ENCODE measurements at places on chromosomes 4 and X. TPM values are rescaled to one million over a fixed set of nuclear protein-coding genes. Genes with fewer than 3 reads are reported as not detected.

GRCh38 chr4:4603592-4603991 lies 61.7 kb upstream of the STX18 start:
- DNase-seq = no peak

DNA sequence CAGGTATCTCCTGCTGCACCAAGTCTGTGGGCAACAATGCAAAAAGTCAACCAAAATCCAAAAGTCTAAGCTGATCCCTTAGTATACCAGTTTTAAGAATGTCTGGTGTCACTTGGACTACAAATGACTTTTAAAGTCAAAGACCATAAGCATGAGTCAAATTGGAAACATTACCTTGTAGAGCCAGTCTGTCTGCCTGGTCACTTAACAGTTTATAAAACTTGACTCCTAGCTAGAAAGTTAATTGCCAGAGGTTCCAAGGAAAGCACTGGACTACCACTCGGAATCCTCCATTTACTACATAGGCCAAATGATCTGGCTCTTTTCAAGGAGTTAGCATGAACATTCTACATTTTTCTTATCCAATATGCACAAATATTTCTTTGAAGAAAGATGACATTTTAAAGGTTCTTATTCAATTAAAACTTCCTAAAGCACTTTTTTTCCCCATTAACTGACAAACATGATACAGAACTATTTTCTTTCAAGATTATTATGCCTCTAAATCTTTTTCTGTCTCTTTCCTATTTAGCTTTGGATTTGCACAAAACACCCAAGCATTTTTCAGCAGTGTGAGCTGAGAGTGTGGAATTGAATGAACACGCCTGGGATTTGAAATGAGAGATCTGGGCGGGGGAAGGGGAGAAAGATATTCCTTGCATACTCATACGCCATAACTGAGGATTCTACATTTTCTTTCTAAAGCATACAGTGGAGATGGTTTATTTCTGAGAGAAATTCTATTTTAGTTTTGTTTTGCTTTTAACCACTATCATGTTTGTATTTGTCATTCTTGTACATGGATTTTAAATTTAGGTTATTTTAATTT lies 188.4 kb downstream of the SHROOM3 start:
- DNase-seq = no peak

- DNase-seq = no peak
Measured at GRCh38 chrX:44621078-44621477, 78.4 kb upstream of the FUNDC1 start.

- no peak for DNase-seq
Measured at GRCh38 chr4:118018381-118019145, 15.7 kb upstream of the NDST3 start.

- DNase-seq = no peak
Measured at GRCh38 chrX:105552395-105552794, 269.9 kb upstream of the NRK start.

DNA sequence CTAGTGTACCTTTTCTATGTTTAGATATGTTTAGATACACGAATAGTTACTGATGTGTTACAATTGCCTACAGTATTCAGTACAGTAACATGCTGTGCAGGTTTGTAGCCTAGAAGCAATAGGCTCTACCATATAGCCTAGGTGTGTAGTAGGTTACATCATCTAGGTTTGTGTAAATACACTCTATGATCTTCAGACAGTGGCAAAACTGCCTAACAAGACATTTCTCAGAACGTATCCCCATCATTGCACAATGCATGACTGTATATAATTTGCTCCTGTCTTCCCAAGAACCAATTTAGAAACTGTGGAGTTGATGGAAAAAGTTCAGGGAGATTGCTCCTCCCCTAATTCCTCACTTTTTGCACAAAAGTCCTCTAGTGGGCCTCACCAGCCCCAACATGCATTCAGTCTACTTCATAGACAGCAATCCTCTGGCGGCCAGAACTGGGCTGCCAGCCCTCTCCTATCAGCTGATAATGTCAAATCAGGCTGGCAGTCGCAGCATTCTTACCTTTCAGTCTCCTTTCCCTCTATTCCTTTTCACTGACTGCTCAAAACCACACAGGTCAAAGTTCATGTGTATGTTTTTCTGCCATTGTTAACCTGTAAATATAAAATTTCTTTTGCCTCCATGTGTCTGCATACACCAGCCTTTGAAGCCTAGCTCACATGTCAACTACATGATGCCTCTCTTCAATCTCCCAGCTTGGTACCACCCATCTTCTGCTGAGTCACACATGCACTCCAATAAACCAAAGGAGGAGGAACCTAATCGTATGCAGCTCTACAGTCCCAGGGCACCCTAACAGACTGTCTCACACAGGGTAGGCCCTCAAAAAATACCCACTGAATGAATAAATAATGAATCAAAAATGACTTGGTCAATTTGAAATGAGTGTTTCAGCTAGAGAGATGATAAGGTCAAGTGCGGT lies 32.0 kb downstream of the BCLAF3 start:
- no peak for DNase-seq

GRCh38 chr4:109406337-109406931 lies 27.2 kb upstream of the SEC24B start:
- DNase-seq = no peak

DNA sequence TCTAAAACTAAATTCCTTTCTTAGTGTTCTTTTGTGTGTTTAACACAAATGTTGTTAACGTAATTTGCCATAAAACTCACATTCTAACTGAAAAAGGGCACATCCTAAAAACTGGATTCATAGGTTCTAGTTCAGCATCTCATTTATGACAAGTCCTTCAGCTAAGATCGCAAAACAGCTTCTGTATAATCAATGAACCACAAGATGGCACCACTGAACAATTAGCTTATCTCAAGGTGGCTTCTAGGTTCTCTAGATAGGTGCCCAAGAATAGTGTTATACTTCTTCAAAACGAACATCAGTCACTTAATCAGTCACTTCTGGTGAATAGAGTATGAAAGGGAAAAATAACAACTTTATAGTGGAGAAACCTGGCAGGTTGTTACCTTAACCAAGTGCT lies 54.3 kb downstream of the NRK start:
- no peak for DNase-seq

GRCh38 chr4:98955229-98955628 lies 26.3 kb upstream of the EIF4E start:
- no peak for DNase-seq

GRCh38 chrX:101080326-101081124 lies 1.8 kb downstream of the TMEM35A start:
- no peak for DNase-seq

- no peak for DNase-seq
Measured at GRCh38 chr4:157052429-157053040, 23.4 kb upstream of the GLRB start.

GRCh38 chr4:1238676-1239000 lies 10.3 kb downstream of the CTBP1 start:
- DNase-seq = no peak

- DNase-seq = no peak
Measured at GRCh38 chr4:138706201-138706600, 309.4 kb upstream of the NOCT start.

DNA sequence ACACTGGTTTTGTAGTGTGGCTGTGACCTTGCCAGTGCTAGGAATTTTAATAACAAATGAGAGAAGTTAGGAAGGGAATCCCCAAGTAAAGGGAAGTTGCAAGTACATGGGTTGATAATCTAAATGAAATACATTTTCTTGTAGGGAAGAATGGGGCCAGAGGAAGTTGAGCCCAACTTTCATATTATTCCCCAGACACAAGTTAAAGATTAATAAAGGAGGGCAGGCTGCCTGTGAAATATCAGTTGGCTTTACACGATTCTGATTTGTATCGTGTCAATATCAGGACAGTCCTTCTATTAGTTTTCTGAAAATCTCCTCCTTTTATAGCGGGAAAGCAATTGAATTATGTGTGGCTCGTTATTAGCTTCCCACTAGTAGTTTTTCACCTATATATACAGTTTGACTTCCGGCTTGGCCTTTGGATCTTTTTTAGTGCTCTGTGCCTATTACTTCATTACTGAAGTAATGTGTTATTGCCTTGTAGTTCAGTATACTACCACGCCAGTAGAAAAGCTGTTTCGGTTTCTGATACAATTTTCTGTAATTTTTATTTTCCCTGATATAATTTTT lies 1.7 kb downstream of the PDLIM5 start:
- DNase-seq = no peak

DNA sequence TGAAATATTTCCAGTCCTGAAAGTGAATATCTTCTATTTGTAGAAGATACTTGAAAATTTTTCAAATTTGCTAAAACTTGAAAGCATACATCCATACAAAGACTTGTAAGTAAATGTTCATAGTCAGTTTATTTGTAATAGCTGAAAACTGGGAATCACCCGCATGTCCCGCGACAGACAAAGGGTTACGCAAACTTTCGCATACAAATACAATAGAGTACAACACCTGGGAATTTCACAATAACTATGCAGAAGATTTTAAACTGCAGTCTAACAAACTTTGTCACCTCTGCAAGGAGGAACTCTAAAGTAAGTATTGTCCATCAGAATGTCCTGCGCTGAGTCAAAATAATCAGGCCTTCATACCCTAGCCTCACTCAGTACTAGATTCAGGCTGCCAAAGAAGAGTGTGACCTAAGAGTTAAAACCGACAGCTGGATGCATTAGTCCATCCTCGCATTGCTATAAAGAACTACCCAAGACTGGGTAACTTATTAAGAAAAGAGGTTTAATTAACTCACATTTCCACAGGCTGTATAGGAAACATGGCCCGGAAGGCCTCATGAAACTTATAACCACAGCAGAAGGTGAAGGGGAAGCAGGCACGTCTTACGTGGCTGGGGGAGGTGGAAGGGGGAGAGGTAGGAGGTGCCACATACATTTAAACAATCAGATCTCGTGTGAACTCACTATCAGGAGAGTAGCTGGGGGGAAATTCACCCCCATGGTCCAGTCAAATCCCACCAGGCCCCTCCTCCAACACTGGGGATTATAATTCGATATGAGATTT lies 60.4 kb downstream of the MMRN1 start:
- no peak for DNase-seq

DNA sequence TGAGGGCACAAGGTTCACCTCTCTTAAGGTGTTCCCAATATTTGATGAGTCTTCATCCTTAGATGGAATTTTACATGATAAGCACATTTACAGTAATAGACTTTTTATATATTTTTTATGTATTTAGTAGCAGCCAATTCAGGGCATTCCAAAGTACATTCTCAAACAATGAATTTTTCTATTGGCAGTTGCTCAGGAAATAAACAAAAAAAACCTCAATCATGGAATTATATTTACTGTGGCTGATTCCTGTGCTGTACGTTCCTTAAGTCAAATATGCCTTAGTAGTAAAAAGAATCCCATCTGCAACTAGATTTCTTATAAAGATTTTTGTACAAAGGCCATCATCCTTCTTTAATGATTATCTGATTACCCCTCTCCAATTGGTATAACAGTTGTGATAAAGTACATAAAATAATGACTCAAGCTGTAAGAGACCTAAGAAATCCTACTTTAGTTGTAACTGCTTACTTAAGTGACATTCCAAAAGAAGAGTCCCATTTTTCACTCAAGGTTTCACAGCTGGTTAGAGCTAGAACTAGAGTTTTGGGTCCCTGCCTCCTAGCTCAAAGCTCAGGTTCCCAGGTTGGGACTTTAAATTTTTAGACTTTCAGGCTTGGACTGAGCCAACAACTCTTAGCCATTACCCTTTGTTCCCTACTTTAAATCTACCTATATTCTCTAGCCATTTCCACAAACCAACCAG lies 152.7 kb downstream of the FHIP1A start:
- no peak for DNase-seq

DNA sequence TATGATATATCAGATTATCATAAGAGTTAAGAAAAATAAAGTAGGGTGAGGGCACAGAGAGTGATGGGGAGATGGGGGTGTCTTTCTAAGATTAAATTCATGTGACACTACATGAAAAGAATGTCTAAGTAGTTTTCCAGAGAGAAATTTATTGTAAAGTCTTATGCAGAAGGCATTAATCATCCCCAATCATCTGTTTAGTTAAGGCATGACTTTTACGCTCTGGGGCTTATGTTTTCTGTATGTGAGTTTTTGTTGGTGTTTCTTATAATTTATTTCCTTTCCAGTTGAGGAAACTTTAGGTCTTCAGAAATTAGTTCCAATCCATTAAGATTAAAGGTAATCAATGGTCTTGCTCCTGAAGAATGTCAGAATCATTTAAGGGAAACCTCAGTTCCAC lies 383.0 kb upstream of the GALNT7 start:
- DNase-seq = no peak

DNA sequence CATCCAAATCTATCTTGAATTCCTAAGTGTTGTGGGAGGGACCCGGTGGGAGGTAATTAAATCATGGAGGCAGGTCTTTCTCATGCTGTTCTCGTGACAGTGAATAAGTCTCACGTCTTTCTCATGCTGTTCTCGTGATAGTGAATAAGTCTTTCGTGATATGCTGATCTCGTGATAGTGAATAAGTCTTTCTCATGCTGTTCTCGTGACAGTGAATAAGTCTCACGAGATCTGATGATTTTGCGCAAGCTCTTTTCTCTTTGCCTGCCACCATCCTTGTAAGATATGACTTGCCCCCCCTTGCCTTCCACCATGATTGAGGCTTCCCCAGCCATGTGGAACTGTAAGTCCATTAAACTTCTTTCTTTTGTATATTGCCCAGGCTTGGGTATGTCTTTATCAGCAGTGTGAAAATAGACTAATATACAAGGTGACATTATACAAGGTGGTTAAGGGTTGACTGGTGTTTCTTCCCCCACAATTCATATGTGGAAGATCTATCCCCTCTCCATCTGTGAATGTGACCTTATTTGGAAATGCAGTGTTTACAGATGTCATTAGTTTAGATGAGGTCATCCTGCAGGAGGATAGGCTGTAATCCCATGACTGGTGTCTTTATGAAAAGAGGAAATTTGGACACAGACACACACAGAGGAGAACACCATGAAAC lies 27.6 kb downstream of the ARSD start:
- no peak for DNase-seq

GRCh38 chr4:110629780-110630687 lies 7.2 kb upstream of the PITX2 start:
- DNase-seq = no peak

DNA sequence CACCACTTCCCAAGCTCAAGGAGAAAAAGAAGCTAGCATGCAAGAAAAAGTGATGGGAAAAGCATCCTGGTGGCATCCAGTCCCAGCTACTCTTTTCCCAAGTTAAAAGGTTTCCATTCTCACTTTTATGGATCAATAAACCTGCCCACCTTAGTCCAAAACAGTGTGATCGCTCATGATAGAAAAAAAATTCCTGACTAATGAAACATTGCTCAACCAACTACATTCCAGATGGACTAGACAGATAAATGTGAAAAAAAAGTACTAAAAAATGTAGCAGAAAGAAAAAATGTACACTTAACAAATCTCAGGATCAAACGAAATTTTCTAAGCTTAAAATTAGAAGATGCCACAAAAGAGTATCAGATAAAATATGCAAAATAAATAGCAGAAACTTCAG lies 312.2 kb downstream of the TMA16 start:
- no peak for DNase-seq

GRCh38 chr4:78299565-78299972 lies 242.4 kb downstream of the FRAS1 start:
- DNase-seq = no peak

Gene ACTRT1
- not detected for total RNA-seq

Gene GRIPAP1
- 22.7 TPM for total RNA-seq

Gene HAUS3
- total RNA-seq = 5.0 TPM

Gene DGAT2L6
- not detected for total RNA-seq

Gene MAGEA11
- total RNA-seq = not detected

Gene CD40LG
- 0.15 TPM for total RNA-seq

Gene CASK
- 13.8 TPM for total RNA-seq

Gene CENPVL2
- not detected for total RNA-seq

All from left lobe of liver (tissue), 2 donors.